ENCODE measurements at places on chromosomes 4 and X.

DNA sequence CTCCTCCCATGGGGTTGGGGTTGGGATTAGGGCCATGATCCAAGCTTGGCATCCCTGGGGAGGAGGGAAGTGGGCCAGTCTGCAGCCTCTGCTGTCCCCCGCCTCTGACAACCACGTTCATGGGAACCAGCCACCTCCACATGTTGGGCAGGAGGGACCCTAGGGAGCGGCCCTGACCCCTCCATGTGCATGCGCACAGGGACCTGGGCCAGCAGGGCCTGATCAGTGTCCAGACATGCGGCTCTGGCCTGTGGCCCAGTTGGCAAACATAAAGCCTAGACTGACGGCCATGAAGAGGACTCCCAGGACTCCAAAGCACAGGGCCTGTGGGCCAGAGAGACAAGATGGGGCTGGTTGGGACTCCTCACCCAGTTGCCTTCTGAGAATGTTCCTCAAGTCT is 11.3 kb downstream of the SLC38A5 start:
- DNase-seq = no peak

DNA sequence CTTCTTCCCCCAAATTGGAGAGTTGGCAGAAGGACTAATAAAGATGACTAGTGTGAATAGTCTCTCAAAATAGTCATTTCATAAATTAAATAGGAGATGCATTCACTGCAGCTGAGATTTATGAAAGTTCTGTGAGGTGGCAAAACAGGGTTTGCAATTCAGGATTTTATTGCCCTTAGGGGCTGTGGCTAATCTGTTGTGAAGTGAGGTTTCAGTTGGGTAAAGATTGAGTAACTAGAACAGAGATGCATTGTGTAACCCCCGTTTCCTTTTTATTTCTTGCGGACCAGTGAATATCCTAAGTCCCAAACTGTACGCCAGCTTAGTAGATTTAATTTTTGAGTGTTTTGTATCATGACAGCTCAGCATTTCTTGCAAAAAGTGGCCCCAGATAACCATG is 16.2 kb upstream of the SCRG1 start:
- DNase-seq = no peak

DNA sequence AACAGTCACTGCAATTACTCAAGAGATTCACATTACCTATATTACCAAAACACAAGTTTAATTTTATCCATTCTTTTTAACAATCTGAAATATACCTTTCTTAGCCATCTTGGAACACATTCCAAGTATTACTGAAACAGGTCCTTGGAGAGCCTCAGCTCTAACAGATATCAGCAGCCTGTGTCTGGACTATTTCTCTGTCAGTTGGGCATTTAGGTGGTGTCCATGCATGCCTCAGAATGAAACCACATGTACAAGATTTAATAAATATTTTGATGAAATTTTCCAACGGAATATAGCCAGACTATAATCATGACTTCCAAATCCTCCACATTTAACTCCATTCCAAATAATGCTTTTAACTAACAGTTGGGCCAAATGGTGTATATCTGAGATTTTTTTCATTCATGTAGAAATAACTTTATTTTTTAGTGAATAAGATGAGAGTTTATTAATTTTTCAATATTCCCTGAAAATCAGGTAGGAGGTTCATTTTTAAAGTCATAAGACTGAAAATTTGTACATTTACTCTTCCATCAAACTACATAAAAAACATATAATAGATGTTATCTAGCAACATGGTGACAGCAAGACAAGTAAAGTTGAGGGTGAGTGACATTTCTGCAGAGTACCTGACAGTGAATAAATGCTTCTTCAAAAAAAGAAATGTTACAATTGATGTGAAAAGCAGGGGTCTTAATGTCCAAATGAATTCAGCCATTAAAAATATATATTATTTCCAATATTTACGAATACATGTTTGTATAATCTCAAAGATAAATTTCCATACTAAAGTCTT is 174.2 kb downstream of the DCHS2 start:
- no peak for DNase-seq

- DNase-seq = no peak
Observed at GRCh38 chr4:23855912-23856605, 33.8 kb downstream of the PPARGC1A start.

- no peak for DNase-seq
Observed at GRCh38 chrX:25427873-25428555, 412.2 kb upstream of the ARX start.

DNA sequence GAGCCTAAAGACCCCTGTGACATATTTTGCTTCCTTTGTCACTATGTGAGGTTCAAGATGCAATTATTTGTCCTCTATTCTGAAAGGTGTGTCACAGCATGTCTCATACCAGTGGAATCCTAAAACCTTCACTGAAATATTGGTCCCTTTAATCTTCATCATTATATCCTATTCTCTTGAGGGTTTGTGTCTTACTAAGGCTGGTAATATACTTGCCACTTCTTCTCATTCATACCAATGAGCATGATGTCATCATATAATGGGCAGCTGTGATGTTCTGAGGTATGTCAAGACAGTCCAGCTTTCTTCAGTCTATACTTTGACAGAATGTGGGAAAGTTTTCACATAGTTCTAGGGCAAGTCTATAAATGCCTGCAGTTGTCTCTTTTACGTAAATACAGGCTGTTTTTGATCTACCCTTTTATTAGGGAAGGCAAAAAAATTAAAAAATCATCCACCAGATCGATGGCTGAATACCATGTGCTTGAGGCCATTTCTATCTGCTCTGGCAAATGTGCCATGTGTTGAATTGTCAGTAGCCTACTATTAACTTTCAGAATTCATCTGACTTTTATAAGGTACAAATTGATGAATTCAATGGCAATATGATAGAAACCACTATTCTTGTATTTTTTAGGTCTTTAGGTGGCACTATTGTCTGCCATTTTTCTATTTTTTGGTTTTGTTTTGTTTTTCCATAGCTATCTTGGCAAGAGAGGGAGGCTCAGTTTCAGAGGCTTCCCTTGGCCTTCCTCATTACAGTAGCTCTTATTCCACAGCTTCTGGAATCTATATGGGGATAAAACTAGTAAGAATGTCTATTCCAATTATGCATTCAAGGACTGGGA is 209.0 kb downstream of the PPARGC1A start:
- DNase-seq = no peak

All from activated naive CD8-positive, alpha-beta T cell treated with anti-CD3 and anti-CD28 coated beads, Interleukin-2, amount 50 U/mL, for 16 hours (primary cell).